H54 (cell line): ENCODE measurements at places on chromosomes 13 and 19.

- DNase-seq, result no peak
Observed at GRCh38 chr13:110365876-110366275, 58.8 kb downstream of the COL4A2 start.

DNA sequence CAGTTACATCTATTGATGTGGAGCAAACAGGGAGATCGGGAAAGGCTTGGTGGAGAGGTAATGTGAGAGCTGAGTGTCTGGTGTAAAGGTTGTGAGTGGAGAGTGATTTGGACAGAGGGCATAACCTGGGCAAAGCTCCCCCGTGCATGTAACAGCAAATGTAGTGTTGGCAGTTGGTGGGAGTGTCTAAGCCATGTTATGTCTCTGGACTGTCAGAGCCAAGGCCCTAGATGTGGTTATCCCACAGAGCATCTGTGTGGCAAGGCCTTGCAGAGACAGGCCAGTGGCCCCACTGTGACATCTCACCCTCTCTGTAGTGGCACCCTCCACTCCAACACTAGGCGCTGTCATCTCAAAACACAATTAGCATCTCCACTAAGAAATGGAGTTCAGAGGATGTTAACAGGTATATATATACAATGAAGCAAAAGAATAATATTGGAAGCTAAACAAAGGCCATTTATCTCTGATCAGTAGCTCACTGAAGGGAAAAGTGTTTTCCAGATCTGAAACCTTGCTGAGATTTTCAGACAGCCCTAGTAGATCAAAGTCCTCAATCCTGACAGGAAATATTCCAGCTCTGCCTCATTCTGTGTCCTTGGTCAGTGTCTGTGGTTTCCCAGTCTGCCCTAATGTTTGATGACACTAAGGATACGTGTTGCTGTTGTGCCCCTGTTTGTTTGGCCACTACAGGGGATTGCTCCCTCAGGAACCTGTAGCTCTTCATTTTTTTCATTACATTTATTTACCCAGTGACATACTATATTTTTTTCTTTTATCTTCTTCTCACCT is 20.2 kb downstream of the POLR1D start:
- DNase-seq, result no peak

DNA sequence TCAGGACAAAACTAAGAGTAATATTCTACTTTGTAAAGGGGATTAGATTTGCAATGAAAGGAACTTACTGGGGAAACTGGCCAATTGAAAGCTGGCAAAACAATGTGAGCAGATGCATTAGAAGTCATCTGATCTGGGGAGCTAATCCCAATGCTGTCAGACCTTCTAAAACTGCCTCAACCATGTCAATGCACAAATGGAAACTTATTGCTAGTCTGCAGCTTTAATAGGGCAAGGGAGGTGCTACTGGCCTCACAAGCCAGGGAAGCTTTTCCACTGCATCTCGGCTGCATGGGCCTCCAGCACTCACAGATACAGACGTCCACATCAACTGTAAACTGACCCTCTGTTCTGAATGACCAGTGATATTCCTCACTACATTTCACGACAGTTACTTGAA is 154.2 kb downstream of the LHFPL6 start:
- DNase-seq, result no peak

GRCh38 chr13:28001049-28001448 is 12.6 kb upstream of the URAD start:
- no peak for DNase-seq

DNA sequence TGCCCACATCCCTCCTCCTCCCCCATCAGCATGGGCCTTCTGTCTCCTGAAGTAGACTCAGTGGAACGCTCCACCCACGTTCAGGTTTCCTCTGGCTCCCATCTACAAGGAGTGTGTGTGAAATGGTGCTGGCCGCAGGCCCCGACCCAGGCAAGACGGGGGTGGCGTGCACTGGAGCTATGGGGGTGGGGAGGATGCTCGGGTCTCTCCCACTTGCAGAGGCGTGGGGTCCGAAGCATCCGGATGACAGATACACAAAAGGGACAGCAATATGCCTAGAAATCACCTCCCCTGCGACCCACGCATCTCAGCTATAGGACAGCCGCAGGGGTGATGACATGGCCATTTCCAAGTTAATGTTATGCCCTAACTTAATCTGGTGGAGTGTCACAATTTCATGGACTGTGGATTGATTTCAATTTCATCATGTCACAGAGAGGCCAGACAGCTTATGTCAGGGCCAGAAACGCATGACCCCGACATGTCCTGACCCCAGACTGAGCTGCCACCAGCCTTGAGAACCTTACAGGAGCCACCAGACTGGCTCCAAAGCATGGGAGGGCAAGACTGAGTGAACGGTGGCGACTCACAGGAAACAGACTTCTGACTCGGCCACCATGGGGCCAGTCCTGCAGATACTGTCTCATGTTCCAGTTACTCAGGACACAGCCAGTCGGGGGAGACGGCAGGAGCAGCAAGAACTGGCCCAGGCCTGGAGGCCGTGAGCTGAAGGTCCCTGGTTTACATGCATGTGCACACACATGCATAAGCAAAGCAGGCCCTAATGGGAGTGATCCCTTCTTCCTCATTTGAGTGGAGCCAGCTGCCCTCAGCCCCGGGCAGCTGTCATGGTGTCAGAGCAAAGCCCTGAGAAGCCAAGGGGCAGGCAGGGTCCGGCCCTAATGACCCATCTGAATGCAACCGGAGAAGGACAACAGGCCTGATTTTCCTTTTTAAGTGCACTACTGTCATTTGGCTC is 82.2 kb downstream of the SLC7A1 start:
- no peak for DNase-seq

- no peak for DNase-seq
Observed at GRCh38 chr13:90444232-90444631, 903.3 kb upstream of the MIR17HG start.
